ENCODE measurements at places on chromosomes 4 and X.

DNA sequence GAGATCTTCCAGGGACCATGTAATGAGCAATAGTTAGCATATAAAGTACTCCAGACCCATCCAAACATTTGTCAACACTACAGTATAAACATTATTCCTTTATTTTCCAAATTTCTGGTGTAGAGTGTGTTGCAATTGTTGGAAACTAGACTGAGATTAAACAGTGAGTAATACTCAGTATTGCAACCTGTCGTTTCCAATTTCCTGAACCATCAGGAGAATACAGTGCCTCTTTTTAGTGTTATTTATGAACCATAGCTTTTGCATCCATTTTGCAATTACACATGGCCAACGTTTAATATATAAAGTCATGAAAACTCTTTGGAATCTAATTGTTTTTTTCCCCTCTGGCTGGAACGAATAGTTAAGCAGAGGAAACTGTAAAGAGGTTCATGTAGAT is 58.3 kb upstream of the DHRSX start:
- DNase-seq = no peak

DNA sequence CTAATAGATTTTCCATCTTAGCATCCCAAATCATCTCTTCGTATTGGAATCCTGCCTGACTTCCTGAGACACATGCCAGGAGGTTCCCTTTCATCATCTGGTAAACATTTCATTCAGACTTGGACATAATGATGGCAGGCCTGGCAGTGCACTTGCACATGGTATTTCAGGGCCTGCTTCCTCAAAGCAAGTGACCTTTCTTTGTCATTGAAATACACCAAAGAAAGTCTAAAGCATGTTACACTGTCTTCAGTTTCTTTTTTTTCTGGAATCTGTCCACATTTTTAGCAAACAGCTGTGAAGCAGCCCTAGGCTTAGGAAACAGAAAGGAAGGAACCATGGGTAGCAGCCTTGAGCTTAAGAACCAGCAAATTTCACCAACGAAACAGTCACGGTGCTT is 205.9 kb upstream of the VCX start:
- no peak for DNase-seq

- no peak for DNase-seq
These were observed 1.3 kb upstream of the TIGD2 start for GRCh38 chr4:89109841-89110540.

GRCh38 chr4:58590722-58591121 is 1480.5 kb upstream of the IGFBP7 start:
- DNase-seq = peak; percentile 24

- peak; percentile 79 for DNase-seq
These were observed 71.6 kb upstream of the MAB21L2 start for GRCh38 chr4:150510176-150510865.

GRCh38 chrX:153794897-153795816 is 689 bp downstream of the SSR4 start:
- DNase-seq = peak; percentile 42

DNA sequence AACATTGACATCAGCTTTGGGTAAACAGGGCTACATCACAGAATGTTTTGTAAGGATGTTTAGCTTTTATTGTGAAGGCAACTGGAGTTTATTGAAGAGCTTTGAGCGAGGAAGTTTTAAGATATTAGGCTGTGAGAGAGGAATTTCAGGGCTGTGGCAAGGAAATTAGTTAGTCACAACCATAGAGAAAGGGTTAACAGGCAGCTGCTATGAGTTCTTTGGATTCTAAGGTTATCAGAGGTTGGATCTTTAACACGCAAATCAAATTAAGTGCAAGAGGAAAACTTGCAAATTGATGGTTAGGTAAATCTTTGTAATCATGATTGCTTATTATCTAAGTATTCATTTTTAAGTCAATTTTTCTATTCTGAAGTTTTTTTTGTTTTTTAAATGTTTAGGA is 156.0 kb downstream of the UGT8 start:
- no peak for DNase-seq

GRCh38 chr4:1661695-1662094 is 22.4 kb downstream of the FAM53A start:
- no peak for DNase-seq

- no peak for DNase-seq
These were observed 106.6 kb downstream of the CEP135 start for GRCh38 chr4:56055027-56055977.

DNA sequence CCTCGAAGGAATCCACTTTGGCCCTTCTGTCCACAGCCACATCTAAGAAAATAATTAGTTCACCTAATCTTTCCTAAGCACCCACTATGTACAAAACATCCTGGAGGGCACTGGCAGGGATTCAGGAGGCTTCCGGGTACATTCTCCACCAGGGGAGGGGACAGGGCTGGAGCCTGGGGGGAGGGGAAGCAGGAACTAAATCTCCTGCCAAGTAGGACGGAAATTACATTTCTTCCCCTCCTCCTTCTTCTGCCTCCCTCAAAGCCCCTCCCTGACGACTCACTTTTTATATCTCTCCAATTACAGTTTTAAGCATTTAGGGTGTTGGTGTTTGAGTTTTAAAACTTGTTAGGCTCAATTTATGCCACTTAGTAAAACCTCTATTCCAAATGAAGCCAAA is 203.1 kb downstream of the BCOR start:
- DNase-seq = no peak

DNA sequence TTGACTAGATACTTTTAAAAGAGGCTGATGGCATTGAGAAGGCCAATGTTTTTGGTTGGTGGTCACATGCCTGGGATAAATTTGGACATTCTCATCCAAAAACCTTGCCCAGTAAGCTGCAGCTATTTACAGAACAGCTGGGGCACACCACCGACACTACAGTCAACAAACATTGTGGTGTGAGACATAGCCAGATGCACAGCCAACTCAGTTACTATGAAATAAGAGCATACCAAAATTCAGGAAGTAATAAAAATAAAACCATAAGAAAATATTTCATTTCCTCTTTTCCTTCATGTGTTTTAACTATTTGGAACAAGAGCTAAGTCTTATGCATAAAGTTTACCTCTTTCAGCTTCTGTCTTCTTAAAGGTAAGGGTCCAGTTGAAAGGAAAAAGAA is 8.8 kb downstream of the PPM1K start:
- no peak for DNase-seq

DNA sequence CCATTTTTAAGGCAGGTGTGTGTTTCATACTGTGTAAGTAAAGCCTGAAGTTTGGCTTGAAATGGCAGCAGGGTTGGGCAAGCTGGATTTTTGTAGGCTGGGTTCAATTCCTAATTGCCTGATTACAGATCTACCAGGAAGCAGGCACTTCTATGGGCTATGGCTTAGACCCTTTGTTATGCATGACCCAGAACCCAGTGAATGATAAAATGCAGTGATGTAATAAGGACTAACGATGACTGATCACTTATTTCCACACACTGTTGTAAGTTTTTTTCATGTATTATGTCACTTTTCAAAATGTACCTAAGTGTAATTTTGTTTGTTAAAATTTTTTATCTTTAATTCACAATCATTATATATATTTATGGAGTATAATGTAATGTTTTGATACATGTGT is 8.6 kb downstream of the LANCL3 start:
- DNase-seq = no peak

DNA sequence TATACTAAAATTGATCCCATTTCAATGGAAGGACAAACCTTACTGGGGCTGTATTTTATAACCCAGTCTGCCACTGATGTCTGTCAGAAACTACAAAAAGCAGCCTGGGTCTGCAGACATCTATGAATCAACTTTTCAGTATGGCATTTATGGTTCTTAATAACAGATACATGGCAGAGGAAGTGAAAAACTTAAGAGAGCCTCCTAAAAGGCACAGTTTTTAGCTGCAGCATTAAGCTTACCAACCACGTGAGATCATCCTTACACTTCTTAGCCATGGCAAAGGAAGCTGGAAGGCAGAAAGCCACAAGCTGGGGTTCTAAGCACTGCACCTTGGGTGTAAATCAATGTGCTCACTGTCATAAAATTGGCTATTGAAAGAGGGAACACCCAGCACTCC is 16.6 kb upstream of the UGT2B17 start:
- no peak for DNase-seq

- peak; percentile 24 for DNase-seq
These were observed at the start of gene ZFP92 for GRCh38 chrX:153411255-153411987. Gene ZFP92 (plus strand): TSS chrX:153411472. CDS start chrX:153418323, 6,851 bp downstream.

- no peak for DNase-seq
These were observed 426.4 kb upstream of the RPS6KA3 start for GRCh38 chrX:20693078-20693477.

- DNase-seq = no peak
These were observed 606.8 kb upstream of the KLHL4 start for GRCh38 chrX:86910602-86911311.

DNA sequence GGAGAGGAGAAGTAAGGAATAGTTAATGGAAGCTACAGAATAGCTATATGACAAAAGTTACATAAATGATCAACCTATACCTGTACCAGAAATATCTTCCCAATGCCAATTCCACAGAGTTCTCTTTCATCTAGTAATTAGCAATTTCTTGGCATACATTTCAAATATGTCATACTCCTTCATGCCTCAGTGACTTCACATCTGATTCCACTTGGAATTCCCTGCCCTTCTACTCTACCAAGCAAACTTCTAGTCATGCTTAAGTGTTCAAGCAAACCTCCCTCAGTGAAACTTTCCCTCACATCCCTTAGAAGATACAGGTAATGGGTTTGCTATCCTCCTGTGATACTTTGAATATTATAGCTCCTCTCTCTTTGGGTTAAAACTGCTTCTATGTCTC is 127.1 kb downstream of the KLHL13 start:
- no peak for DNase-seq

- DNase-seq = no peak
These were observed 165.1 kb downstream of the CENPC start for GRCh38 chr4:67380154-67380553.

DNA sequence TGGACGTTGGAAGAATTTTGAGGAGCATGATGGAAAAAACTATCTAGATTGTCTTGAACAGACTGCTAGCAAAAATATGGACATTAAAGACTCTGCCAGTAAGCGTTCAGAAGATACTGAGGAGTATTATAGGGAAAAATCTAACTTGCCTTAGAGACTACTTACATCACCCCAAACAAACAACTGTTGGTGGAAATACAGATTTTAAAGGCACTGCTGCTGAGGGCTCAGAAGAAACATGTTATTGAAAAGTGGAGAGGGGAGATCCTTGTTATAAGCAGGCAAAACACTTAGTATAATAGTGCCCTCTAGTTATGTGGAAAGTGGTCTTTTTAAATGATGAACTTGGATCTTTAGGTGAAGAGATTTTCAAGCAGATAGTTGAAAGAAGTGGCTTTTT is 29.2 kb downstream of the MAD2L1 start:
- DNase-seq = no peak

DNA sequence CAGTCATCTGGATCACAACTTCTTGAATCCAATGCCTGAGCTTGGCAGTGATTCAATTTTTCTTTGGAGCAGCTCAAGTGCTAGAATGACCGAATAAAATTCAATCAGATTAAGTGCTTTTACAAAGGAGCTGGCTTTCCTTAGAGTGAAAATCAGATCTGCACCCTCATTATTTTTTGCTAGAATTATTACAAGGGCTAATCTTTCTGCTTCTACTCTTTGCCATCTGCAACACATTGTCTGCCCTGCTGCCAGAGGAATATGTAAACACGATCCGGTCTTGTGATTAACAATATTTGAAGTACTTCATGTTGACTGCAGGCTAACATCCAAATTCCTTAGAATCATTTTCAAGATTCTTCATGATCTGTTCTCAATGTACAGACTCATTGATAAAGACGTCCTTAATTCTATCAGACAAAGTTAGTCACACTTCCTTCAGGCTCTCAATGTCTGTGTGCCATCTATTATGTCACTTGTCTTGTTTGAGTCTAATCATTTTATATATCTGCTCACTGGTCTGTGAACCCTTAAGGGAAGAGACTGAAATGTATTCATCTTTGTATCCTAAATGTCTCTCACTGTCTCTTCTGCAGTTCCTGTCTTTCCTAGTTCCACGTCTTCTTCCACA is 531.2 kb downstream of the GALNTL6 start:
- no peak for DNase-seq

- DNase-seq = no peak
These were observed 105.3 kb downstream of the KDR start for GRCh38 chr4:55020131-55020530.

DNA sequence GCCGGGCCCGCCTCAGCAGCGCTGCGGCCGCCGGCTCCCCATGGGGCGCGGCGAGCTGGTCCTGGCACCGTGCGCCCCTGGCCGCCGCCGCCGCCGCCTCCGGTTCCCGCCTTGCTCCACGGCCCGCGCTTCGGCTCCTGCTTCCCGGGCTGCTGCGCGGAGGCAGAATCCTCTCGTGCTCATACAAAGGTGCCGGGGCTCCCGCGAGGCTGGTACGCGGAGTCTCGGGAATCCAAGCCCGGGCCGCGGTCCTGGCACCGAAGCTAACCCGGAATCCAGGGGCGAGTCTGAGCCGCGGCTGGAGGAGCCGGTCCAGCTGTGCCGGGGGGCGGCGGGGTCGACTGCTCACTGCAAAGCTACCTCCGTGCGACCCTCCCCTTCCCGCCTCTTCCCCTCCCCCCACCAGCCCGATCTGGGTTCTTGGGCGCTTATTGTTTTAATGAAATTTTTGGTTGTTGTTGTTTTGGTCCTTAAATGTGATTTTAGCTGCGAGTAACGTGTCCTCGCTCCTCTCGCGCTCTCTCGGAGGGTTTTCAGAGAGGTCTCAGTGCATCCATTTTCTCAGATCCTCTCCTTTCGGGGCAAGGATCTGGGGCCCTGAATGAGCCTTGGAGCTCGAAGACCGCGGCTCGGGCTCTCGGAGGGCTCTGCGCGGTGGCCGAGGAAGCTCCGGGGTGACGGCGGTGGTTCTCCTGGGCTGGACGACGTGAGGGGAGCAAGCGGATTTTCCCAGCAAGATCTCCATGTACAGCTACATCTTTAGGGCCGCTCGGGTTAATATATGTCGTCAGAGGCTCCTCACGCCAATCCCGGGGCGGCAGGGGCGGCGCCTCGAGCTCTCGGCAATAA is at the start of gene HAND2:
Gene HAND2 (minus strand): TSS at position 753 of the 849 bp plus-strand sequence. CDS start 940 bp downstream, outside the sequence.
- DNase-seq = peak; percentile 72

DNA sequence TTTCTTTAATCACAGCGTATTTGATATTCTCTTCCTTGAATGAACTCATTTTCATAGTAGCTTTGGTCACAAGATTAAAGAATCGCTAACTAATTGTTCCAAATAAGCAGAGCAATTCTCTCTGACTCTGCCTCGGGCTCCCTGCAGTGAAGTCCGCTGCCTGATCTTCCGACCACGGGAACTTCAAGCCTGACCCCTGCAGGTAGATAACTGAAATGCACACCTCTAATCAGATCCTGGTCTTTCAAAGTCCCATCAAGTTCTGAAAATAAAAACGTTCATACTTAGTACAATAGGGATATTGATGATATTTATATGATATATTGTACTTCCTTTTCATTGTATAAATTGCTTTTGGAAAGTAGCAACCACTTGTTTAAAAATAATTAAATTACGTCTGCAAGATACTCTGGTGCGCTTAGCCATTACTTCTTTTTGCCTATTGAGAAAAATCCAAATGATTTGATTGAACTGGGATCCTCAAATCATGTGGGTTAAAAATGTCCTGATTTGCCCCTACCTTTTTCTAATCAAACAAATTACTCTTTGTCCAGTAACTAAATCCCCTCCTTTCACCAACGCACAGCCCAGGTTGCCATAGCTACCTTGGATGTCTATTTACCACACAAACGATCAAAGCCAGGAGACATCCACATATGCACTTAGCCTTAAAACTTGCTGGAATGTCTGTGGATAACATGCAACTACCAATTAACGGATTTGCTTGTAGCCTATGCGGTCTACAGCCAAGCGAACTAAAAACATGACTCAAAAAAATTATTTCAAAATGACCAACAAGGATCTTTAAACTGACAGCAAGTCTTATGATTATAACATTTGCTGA is 4.2 kb downstream of the MID1 start:
- DNase-seq = peak; percentile 71

Measured in ELR (cell line).